RWPE1 (cell line): ENCODE measurements at places on chromosomes 7 and 10.

- DNase-seq: no peak
Observed at GRCh38 chr7:22566592-22566991, 66.6 kb upstream of the STEAP1B start.

GRCh38 chr7:45129181-45129800 is 17.8 kb upstream of the TBRG4 start:
- DNase-seq: no peak

GRCh38 chr7:332646-333392 is 42.8 kb downstream of the FOXL3 start:
- peak; percentile 81 for DNase-seq

GRCh38 chr10:125064681-125065492 is 95.5 kb downstream of the CTBP2 start:
- DNase-seq: peak; percentile 93

DNA sequence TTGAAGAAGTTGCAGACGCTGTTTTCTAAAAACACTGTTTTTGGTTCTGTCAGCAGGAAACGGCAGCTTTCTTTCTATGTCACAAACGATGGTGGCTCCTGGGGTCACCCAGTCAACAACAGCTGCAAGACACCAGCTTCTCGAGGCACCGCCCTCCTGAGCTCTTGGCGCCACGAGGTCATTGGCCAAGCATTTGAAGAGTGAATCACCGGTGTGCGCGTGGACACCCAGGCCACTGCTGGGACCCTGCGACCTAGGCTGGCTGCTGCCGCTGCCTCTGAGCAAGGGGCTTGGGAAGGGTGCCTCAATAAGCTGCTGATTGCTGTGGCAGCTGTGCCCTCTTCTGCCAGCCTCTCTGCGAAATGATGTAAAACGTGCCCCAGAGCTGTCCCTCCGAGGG is 22.5 kb upstream of the VIPR2 start:
- no peak for DNase-seq

- DNase-seq: no peak
Observed at GRCh38 chr10:133058331-133059092, 29.2 kb upstream of the ADGRA1 start.

- no peak for DNase-seq
Observed at GRCh38 chr7:21782996-21783395, 162.7 kb downstream of the CDCA7L start.

DNA sequence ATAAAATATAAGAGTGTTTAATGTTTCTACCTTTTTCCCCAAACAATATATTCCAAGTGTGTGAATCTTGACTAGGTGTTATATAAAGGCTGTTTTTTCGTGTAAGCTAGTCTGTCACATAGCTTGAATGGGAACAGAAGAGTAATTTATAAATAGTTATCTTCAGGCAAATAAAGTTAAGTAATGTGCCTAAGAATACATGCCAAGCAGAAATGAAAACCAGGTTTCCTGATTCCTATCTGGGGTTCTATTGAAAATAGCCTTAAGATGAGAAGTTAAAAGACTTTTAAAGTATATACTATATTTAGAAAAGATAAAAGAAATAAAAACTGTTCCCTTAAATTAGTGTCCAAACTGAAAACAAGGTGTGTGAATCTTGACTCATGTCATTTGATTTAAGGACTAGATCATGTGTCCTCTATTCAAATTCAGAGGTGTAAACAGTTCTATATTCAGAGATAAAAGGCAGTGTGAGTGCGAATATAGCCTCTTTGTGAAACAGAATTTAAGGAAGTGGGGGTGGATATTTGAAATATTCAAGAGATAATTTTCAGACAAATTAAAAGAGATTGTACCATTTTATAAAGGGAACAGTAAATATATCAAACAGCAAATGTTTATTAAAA is 247.5 kb downstream of the THSD7A start:
- DNase-seq: no peak

- no peak for DNase-seq
Observed at GRCh38 chr7:55050281-55050680, 31.5 kb downstream of the EGFR start.

GRCh38 chr7:139124084-139124914 is 14.8 kb upstream of the ZC3HAV1 start:
- DNase-seq: no peak

DNA sequence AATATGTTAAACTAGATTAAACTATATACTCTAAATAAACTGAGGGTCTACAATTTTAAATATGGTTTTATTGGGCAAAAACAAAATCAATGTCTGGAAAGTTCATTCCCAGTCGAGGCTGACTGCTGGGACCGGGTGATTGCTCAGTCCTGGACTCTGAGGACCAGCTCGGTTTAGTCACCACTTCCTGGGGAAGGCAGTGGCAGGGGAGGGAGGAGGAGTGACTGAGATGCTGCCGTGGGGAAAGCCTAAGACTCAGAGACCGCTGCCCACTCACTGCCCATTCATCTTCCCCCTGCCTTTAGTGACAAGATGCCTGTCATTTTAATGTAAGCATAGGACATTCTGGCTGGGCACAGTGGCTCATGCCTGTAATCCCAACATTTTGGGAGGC is 29.0 kb downstream of the ATOH7 start:
- peak; percentile 20 for DNase-seq

DNA sequence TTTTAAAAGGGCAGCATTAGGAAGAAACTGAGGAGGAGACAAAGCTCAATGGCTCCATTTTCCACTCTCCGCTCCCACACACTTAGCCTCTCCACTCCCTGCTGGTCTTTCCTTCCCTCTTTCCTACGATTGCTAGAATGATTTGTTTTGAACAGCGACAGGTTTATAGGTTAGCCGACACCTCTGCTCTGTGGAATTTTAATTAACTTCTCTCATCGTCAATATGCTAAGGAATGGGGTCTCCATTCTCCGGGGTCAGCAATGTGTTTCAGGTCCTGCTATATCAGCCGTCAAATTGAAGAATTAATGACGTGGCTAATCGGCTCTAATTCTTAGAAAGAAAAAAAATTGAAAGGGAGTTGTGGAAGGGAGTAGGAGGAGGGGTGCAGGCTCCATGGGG is 28.9 kb downstream of the FBXW4 start:
- no peak for DNase-seq

DNA sequence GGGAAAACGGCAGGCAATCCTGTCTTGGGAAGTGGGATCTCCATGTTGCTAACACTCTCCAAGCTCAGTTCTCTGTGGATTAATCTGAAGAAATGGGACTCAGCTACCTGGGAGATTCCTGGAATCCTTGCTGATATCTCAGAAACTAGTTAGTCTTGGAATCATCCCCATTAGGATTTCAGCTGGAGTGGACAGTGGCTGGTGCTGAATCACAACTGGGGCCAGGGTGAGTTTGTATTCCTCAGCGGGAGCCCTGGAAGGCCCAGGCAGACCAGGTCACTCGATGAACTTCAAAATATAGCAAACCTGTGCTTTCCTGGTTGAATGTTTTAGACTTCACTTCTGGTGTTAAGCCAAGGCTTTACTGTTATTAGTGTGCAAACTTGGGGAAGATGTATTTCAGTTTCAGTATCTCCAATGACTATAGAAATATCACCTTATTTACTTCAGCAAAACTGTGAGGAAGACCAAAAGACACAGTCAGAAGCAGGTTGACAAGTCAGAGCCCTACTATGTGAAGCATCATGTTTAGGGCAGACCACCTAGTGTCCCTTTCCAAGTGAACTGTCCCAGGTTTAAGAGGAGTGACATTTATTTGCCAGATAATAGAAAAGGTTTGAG is 126.1 kb downstream of the AOAH start:
- no peak for DNase-seq

GRCh38 chr7:103690242-103690974 is 244.4 kb upstream of the SLC26A5 start:
- no peak for DNase-seq

DNA sequence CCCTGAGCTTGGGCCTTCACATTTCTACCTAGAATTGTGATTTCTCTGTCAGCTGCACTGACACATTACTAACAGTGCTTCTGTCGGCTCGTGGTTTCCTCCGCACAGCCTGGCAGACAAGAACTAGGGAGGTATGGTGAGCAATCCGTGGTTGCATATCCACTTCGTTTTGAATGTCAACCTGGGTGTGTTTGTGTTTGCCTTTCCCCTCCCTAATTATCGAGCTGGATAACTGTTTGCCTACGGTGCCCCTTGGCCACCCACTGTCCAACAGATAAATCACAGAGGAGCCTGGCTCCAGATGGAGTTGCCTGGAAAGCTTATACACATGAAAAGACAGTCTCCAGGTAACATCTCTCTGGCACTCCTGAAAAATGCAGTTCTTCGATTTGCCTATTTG is 228.8 kb downstream of the TRIL start:
- no peak for DNase-seq

GRCh38 chr7:7323352-7323751 is 141.0 kb downstream of the C1GALT1 start:
- no peak for DNase-seq

DNA sequence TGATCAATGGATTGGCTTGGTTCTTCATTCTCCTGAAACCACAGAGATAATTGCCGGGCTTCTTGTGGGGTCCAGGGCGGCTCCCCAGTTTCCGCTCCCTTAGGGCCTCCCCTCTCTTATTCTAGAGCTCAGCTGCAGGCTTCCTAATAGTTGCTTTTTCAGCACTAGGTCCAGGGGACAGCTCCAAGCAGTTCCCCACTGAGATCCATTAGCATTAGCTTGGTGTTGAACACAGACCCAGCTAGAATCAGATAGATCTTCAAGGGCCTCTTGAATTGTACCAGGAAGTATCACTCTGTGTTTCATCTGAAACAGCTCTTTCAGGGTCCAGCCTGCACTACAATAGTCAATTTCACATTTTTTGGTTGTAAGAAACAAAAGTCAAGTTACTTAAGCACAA is 238.7 kb downstream of the SEC23IP start:
- peak; percentile 50 for DNase-seq

- no peak for DNase-seq
Observed at GRCh38 chr10:122368502-122369254, 5.8 kb upstream of the PLEKHA1 start.

GRCh38 chr10:78004215-78005026 is 24.9 kb downstream of the POLR3A start:
- DNase-seq: no peak

- no peak for DNase-seq
Observed at GRCh38 chr10:43160921-43161255, 22.6 kb downstream of the CSGALNACT2 start.

- no peak for DNase-seq
Observed at GRCh38 chr7:85289279-85289678, 102.4 kb upstream of the SEMA3D start.

DNA sequence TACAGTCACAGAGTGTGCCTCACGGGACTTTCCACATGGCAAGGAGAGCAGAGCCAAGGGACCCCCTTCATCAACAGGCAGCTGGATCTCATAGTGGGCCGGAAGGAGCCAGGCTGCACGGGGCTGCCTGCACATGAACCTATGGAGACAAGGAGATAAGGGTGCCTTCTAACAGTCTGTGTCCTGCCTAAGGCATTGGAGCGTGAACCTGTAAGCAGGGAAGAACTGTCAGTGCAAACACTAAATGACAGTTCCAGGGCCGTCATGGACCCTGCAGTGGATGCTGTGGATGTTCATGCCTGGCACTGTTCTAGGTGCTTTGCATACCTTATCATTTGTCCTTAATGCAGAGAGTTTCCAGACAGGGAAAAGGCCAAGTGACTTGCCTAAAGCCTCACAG is 85.9 kb downstream of the WIPF3 start:
- no peak for DNase-seq

DNA sequence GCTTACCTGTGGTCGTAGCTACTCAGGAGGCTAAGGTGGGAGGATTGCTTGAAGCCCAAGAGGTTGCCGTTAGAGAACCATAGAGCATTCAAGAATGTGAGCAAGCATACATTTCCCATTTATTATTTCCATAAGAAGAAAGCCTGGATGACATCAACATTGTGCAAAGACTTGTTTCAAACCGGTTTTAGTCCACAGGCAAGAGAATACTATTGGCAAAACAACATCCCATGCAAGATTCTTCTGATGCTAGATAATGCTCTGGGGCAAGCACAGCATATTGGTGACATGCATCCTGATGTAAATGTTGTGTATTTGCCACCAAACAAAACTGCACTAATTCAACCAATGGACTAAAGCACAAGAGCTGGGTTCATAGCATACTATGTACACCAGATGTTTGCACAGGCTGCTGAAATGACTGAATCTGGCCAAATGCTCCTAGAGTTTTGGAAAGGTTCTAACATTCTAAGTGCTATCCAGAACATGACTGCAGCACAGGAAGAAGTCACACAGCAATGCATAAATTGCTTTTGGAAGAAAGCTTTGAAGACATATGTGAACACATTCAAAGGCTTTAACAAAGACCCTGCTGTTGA is 42.6 kb downstream of the OTUD1 start:
- DNase-seq: no peak

GRCh38 chr7:24304494-24305095 is 20.6 kb downstream of the NPY start:
- DNase-seq: no peak

- no peak for DNase-seq
Observed at GRCh38 chr7:5231811-5232484, 41.9 kb downstream of the WIPI2 start.

GRCh38 chr7:113774182-113774807 is 144.5 kb downstream of the PPP1R3A start:
- peak; percentile 20 for DNase-seq

DNA sequence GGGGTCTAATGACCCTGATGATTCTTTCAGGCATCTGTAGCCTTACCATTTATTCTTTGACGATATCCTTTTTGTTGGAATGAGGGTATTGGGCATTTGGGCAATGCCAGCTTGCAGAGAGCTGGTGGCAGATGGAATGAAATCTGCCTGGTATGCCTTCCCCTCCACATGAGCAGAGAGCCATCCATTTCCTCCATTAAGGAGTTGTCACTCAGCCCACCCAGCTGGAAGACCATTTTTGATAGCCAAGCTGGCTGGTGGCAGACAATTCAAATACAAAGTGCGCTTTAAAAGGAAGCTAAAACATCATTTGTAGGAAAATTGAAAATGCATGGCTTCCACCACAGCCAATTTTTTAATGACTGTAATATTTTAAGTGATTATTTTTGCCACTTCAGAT is 240.1 kb upstream of the SLC26A5 start:
- DNase-seq: no peak

DNA sequence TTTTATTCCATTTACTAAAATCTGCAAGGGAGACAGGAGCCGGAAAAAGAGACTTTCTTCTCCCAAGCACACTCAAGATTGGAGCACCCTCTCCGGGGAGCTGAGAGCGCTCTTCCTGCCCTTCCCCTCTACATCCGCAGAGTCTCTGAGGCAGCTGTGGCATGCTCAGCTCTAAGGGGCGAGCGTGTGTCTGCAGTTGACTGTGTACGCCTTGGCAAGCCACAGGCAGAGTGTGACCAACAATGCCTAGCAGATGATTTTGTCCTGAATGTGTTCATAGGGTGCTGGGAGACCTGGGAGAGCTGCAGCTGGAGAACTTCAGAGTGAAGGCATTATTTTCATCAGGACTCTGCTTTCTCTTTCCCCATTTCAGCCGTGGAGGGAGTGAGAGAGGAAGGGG is 20.7 kb downstream of the MTURN start:
- no peak for DNase-seq

- DNase-seq: no peak
Observed at GRCh38 chr10:80275756-80276155, 13.7 kb downstream of the MAT1A start.

DNA sequence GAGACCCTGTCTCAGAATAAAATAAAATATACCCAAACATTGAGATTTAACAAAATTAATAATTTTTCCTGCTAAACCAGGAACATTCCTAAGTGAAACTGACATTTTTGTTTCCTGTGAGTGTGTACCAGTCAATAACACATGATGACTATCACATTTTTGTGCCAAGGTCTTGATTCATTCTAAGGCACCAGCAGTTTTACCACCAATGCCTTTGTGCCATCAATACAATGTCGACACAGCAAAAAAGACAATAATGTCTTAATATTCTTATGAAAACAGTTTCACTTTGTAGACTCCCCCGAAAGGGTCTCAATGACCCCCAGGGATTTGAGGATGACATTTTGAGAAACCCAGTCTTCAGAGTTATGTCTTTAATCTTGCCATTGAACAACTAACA is 7.2 kb upstream of the CADPS2 start:
- no peak for DNase-seq
